ACHN (cell line): ENCODE measurements at places on chromosomes 5 and 9.

DNA sequence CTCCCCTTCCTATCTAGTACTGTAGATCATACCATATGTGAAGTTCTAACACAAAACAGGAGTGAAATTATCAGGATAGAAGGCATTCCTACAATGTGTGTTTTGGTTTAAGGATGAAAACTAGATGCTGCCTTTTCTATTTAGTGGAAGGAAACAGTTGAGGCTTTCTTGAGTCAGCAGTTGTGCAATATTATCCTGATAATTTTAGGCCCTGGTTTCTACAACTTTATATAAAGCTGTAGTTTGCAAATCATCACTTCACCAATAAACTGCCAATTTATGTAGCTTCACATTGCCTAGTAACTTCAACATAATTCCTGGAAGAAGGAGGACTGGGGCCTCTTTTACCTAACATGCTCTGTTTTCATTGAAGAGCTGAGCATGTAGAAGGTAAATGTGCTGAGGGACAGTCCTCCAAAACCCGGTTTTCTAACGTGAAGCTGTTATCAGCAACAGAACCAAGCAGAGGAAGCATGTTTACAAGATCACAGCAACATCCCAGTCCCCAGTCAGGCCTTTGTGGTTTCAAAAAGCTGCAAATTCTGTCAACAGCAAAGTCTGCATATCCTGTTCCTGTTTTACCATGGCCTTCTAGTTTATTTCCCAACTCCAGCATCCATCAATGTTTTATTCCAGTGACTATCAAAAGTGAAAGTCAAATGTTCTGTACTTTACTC is 513.4 kb upstream of the MEF2C start:
- no peak for DNase-seq

DNA sequence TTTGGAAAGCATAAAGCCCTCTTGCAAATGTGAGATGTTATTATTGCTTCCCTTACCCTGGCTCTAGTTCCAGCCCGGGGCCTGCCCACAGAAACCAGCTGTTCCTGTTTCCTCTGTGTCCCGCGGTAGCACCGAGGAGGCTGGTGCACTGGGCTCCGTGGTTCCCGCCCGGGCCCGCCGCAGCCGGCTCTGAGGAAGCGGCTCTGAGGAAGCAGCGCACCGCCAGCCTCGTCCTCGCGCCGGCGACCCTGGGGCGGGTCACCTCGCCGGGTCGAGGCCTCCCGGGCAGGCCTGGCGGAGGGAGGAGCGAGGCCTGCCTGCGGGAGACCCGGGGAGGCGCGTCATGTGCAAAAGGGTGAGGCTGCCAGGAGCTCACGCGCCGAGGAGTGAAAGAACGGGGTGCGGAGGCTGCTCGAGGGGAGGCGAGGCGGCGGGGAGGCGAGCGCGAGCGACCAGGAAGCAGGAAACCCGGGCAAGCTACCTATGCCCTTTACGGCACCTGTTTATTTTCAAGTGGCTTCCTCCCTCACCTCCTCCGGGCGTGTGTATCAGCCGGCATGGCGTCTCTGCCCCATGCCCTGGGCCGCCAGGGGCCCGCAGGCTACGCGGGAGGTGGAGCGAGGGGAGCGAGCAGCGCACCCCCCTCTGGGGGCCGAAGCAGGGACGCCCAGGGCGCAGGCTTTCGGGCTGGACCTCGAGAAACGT is 61.3 kb upstream of the MEGF10 start:
- DNase-seq = peak; percentile 3

DNA sequence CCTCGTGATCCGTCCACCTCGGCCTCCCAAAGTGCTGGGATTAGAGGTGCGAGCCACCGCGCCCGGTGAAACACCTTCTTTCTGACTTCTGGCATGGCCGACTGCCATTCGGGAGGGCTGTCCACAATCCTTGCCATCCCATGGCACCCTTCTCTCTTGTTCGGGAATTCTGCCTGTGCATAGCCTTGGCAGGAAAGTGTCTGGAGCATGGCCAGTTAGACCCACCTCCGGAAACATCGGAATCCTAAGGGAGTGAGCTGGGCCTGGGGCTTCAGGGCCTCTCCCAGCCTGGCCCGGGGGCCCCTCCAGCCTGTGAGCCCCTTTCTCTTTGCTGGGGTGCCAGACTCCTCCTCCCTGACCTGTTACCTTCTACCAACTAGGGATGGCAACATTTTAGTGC is 1.6 kb upstream of the ARRDC1 start:
- no peak for DNase-seq

DNA sequence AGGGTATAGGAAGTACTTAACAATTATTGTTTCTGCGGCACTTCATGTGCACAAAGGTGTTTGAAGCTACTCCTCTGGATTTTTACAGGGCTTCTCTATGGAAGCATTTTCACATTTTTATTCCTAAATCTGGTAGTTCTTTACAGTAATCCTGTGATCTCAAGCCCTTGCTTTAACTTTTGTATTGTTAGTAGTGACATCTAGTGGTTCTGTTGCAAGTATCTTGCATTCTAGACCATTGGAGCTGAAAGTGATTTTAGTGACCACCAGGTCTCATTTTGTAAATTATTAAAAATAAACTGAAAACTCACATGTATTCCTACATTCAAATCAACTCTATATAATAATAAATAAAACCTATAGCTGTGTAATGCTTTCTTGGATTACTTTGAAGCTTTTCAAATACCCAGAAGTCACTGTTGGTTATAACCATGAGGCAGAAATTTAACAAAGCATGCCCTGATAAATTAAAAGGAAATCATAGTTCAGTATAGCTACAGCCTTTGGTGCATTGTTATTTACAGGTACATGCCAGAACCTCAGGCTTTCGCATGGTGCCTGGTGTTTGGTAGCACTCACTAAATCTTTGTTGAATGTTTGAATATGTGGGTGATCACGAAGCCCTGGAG is 18.9 kb downstream of the RPS23 start:
- DNase-seq = peak; percentile 42

GRCh38 chr5:71778678-71779276 is 59.7 kb downstream of the CARTPT start:
- peak; percentile 48 for DNase-seq

- DNase-seq = peak; percentile 56
These were observed 290.5 kb downstream of the SLF1 start for GRCh38 chr5:94908889-94909480.
